ENCODE measurements at places on chromosomes 2 and 18.

- DNase-seq, result no peak
These were observed 227.7 kb upstream of the BOD1L2 start for GRCh38 chr18:56919190-56919589.

- no peak for DNase-seq
These were observed 530.3 kb upstream of the FSIP2 start for GRCh38 chr2:185208261-185208660.

DNA sequence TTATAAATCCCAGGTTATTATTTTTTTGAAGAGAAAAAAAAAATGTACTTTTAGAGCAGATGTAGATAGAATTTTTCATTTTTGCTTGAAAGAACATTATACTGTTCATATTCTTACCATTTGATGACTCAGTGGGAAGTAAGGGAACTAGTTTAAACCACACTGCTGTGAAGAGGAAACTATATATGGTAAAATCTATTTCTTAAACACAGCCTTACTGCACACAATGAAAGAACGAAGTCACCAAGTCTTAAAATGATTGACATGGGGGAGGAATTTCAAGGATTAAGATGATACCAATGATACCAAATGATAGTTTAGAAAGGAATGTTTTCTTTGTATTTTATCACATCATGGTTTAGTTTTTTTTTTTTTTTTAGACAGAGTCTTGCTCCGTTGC, 5.0 kb downstream of the ACTR2 start:
- no peak for DNase-seq

DNA sequence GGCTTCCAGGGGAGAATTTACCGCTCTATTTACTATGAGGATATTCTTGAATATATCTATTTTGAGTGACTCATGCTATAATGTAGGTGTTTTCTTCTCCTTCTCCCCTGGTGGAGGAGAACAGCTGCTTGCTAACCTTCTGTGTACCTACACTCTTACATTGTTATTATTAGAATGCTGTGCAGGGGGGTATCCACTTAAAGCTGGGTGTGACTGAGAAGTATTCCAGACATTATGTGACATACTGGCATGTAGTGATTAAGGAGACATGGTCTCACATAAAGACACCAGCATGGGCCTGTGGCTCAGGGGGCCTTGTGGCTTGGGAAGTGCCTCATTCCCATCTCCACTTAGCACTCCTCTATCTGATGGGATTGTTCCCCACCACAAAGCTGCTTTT, 287.9 kb downstream of the PTPRM start:
- no peak for DNase-seq

DNA sequence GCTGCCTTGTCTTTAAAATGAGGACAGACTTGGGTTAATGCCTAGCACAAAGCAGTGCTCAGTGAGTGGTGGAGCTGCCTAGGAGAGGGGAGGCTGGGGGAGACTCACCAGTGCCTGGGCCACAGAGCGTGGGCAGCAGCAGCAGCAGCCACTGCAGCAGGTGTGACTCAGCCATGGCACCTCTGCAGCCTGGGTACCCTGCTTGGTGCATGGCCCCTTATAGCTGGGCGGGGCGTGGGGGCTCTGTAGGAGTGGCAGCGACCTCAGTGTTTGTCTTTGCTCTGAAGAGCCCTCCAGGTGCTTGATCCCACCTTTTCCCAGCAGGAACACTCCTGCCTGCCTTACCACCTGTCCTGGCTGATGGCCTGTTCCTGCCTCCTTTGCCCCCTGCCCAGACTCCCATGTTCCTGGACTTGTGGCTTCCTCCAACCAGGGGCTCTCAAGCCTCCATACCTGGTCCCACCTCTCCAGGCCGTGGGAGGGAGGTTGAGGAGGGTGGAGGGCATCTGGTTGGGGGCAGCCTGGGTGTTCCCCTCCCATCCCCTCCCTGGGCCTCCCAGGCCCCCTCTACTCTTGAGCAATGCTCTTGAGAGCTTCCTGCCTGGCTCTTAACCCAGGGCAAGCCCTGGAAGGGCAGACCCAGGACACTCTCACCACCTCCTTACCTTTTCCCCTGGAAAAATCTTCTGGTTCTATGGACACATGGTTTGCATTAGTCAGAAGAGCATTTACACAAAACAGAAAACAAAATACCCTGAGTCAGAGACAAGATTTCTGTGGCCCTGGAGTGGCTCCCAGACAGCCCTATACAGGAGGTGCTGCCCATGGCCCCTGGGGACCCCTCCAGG, at the start of gene SFTPB:
SFTPB (minus strand) TSS at position 191 of the 848 bp plus-strand sequence; CDS start at position 175, 16 bp downstream.
- no peak for DNase-seq

DNA sequence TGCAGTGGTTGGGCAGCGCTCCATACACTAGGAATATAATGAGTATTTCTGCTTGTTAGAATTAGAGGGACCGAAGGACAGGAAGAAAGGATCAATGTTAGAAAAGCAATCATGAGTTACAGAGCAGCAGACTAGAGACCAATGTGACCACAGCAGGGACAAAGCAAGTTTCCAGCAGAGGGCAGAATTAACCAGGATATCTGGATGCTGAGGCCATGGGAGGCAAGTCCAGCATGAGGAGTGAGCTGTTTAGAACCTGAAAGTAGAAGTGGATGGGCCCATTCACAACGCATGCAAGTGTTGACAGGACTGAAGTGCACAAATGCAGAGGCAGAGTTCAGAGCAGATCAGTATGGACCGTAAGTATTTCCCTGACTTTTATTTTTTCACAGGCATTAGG, 910.4 kb upstream of the GYPC start:
- DNase-seq, result no peak

DNA sequence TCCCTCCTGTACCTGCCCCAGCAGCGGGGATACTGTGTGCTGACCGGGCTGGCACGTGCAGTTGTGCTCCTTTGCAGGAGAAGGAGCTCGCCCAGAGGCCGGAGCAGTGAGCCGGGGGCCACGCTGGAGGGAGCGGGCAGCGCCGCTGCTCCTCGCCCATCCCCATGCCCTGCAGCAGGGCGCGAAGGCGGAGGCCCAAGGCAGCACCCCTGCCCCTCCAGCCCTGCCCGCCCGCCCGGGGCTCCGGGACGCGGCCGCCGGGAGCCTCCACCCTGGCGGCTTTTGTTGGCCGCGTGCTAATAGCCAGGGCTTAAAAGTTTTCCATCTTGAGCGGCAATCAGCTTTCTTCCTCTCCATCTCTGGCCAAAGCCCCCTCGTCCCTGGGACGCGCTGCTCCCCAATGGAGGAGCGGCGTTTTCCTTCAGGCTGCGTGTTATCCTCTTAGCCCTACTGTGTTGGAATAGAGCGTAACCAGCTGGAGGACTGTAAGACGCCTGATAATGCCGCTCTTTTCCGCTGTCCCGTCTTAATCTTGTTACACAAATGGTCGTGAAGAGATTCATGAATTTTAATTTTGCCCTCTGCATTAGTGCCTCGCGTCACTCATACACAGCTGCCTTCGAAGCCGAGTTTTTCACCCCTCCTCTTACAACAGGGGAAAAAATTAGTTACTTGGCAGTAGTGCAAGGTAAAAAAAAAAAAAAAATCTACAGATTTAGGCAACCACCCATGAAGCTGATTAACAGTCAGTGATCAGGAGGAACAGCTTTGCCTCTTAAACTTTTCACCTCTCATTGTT, 172.9 kb upstream of the SIX3 start:
- no peak for DNase-seq

DNA sequence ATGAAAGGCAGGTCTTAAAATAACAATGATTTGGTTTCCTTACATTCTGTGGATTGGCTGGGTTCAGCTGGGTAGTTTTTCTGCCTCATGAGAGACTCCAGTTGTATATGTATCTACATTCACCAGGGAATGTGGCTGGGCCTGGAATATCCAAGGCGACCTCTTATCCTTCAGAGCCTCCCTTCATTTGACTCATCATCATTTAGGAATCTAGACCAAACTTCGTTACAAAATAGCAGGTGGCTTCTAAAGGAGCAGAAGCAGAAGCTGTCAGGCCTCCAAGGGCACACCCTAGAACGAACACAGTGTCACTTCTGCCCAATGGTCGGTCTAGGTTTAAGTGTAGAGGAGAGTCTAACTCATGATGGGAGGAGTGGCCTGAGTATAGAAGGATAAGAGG, 204.2 kb downstream of the EN1 start:
- no peak for DNase-seq

- DNase-seq, result no peak
These were observed 76.6 kb downstream of the LRRC30 start for GRCh38 chr18:7307526-7307925.

- DNase-seq, result no peak
These were observed 36.8 kb downstream of the SPC25 start for GRCh38 chr2:168853471-168853870.

GRCh38 chr2:165795011-165795410, 964 bp upstream of the GALNT3 start:
- no peak for DNase-seq

DNA sequence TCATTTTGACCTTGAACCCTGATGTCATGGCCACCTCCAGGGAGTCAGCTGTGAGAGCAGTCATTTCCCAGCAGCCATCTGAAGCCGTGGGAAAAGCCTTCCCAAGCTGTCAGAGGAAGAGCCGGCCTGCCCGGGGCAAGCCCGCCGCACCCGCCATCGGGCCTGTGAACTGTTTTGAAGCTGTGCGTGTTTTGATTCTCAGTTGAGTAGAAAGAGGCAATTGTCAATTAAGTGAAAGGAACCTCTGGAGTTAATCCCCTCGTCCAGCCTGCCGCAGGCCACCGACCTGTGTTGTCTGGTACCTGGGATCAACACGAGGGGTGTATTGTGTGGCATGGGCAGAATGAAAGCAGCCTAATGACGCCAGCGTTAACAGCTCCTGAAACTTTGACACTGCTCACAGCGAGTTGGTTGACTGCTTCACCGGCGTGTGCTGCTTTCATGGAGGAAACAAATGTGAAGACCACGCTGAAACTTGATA, 318.4 kb downstream of the AGAP1 start:
- DNase-seq, result no peak

- no peak for DNase-seq
These were observed 66.5 kb upstream of the FIGN start for GRCh38 chr2:163802284-163802683.

GRCh38 chr18:58547864-58548263, 81.0 kb downstream of the ALPK2 start:
- DNase-seq, result no peak

DNA sequence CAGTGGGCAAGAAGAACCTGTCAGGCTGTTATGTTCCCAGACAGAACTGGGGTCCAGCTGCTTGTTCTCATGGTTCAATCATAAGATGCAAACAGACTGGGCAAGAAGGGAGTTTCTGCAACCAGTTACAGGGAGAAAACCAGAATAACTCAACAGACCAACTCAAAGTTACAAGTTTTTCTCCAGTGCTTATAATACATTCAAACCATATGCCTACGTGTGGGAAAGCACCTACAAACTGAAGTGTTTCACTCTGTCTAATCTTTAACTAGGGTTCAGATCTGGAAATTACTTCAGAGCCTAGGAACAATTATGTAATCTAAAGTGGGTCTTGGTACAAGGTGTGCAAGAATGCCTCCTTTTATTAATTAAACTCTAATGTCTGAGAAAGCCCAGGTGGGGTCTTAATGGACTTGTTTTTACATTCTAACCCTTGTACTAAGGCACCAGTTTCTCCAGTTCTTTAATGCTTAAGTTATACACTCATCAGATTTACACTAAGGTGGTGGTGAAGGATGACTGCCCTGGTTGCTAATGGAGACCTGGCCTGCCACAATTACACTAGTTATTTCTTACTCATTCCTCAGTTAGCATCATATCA, 951.9 kb downstream of the TSN start:
- no peak for DNase-seq

- DNase-seq, result no peak
These were observed at the start of gene GCKR for GRCh38 chr2:27496357-27497287. GCKR (plus strand) TSS chr2:27496839; CDS start chr2:27496905, 66 bp downstream.

- DNase-seq, result no peak
These were observed 72.8 kb downstream of the TCF4 start for GRCh38 chr18:55515214-55515613.

DNA sequence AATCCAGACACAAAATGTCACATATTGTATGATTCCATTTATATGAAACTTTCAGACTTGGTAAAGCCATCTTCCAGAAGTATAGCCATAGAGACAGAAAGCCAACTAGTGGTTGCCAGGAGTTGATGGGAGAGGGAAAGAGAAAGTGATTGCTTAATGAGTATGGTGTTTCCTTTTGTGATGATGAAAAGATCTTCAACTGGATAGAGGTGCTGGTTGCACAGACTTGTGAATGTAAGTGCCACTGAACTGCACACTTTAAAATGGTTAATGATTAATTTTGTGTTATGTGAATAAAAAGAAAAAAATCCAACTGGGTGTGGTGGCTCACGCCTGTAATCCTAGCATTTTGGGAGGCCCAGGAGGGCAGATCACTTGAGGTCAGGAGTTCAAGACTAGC, 135.3 kb upstream of the SLC1A4 start:
- DNase-seq, result no peak

DNA sequence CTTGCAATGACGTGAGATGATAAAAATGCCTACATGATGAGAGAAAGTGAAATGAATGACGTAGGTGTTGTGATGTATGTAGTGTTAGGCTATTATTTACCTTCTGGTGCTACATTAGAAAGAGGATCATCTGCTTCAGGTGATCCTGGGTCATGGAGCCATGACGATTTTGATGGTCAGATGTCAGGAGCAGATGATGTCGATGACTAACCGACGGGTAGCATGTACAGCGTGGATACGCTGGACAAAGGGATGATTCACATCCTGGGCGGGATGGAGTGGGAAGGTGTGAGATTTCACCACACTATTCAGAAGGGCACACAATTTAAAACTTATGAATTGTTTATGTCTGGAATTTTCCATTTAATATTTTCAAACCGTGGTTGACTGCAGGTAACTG, 43.5 kb upstream of the ACVR1C start:
- DNase-seq, result no peak

DNA sequence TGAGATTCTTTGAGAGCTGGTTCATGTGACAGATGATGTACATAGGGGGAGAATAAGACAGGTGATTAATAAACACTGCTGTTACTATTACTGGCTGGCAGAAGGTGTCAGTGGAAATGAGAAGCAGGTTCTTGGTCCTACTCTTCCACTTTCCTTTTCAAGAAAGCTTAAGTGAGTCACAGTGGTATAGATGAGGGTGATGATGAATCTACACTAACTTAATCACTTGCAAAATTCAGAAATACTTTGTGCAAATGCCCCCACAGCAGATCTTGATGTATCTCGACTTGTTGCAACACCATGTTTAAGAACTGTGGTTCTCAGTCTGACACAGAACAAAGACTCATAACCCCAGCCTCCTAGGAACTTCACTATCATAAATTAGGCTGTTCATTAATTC, 35.9 kb upstream of the MGAT5 start:
- DNase-seq, result peak; percentile 17

DNA sequence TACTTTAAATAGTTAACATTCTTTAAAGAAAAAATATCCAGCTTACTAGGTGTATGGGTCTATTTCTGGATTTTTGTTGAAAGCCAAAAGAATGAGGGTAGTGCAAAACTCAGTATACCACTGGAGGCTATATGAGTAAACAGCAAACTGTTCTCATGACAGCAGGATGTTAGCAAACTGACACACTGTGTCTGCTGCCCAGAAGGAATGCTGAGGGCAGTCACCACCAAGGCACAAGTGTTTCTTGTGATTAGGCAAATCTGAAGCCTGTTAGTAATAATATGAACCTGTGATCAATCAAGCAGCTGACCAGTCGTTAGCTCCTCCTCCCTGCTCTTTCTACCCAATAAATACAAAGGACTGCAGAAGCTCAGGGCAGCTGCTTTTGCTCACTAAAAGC, 50.5 kb upstream of the SULT1C3 start:
- no peak for DNase-seq

- no peak for DNase-seq
These were observed 18.2 kb upstream of the FZD7 start for GRCh38 chr2:202015471-202015870.
